ENCODE measurements at places on chromosomes 7 and 10.

DNA sequence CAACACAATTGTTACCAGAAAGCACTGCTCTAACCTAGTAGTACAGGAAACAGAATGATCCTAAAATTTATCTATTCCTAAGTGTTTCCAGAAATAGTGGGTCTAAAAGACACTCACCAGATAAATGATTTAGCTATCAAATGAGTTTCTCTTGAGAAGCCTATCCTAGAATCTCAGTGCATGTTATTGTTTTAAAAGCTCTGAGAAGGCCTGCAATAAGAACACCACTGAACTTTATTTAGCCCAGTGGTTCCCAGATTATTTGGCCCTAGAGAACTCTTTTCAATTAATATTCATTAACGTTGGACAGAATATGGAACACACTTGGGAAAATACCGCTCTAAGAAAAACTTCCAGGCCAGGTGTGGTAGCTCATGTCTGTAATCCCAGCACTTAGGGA lies 220.1 kb upstream of the GHITM start:
- no peak for DNase-seq

GRCh38 chr10:75937823-75938222 lies 506.4 kb downstream of the LRMDA start:
- DNase-seq, result no peak

DNA sequence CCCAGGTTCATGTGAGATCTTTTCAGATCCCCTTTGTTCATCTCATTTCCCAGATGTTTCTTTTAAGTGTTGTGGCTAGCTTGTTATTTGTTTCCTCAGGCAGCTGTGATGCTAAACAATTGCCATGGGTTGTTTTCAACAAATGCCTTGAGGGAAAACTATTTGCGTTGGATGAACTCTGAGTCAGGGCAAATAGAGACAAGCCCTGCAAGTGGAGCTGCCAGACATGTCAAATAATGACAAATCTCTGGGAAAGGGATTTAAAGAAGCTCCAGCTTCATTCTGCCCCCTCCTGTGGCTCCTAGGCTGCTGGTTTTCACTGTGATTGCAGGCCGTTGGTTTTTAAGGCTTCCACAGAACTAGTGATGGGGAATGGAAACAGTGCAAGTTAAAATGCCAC lies 272.4 kb upstream of the SP8 start:
- DNase-seq, result no peak

DNA sequence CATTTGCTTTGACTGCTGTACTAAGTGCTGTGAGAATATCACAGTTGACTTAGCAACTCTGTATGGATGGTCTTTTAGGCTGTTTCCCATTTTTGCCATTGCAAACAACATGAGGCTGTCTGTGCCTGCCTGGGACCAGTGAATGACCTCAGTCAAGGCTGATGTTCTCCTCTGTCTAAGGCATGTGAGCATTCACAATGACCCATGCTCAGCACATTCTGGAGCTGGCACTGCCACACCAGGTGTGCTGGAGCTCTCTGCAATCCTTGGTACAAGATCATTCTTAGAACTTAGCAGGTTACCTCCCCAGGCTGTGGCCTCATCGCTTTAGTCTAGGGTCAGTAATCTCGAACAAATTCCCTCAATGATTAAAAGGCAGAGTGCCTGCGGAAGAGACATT lies 61.9 kb downstream of the SH3PXD2A start:
- DNase-seq, result no peak

GRCh38 chr10:131870831-131871672 lies 29.8 kb upstream of the PPP2R2D start:
- DNase-seq, result no peak

DNA sequence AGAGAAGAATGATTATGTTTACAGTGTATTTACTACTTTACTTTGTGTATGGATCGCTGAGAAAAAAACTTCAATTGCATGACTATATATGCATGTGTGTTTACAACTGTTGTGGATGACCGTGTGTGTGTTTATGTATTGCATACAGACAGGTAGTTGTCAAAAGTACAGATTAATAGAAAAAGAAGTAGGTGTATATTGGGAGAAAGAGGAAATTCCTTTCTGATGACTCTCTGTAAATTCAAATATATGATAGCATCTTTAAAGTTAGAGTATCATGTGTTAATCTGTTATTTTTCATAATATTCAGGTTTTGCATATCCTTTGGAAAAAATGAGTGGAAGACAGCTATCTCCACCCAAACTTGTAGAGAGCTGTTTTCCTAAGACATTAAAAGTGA lies 160.4 kb upstream of the AGR3 start:
- no peak for DNase-seq

GRCh38 chr10:103975169-103975568 lies 8.2 kb downstream of the SLK start:
- no peak for DNase-seq

DNA sequence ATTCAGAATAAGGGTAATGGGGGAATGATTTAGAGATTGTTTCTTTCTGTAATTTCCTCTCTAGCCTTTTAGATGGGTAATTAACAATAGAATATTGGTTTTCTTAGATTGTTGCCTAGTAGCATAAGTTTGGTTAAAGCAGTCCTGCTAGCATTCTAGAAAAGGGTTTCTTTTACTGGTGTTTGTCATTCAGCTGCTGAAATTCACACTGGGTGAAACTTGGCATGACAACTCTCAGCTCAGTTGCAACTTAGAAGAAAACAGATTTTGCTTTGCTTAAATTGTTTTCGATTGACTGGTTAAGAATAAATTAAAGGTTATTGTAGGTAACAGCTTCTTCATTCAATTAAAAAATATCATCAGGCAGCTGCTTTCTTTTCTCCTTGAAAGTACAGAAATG lies 25.1 kb upstream of the PDK4 start:
- no peak for DNase-seq

DNA sequence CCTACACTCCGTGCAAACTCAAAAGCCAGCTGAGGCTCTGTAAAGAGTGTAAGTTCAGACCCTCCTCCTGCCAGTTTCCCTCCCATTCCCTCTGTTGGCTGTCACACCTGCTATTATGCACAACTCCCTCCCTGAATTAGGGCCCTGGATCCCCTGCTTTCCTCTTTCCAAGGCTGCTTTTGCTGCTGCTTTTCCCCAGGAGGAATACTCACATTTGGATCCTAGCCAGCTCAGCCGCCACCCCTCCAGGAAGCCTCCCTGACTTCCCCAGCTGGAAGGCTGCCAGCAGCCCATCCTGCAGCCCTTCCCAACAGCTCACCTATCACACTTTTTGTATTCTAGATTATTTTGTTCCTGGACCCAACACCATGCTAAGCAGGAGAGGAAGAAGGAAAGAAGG lies 40.9 kb upstream of the WDR11 start:
- DNase-seq, result no peak

- DNase-seq, result peak; percentile 67
Measured at GRCh38 chr7:138089080-138089901, 13.0 kb downstream of the AKR1D1 start.

GRCh38 chr7:155644971-155645509 lies 579 bp downstream of the RBM33 start:
- no peak for DNase-seq

DNA sequence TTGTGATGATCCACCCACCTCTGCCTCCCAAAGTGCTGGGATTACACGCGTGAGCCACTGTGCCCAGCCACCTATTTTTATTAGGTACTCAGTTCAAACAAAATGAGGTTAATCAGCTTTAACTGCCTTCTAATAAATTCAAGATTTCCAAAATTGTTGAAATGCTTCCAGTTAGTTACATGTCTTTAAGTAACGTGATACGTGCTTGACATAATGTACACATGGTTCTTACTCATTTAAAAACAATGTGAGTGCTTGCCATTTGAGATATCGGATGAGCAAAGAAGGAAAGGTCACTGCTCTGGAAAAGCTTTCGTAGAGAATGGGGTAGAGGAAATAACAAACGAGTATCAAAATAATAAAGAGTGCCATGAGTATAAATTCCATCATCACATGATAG lies 83.6 kb downstream of the KMT2E start:
- DNase-seq, result peak; percentile 36

DNA sequence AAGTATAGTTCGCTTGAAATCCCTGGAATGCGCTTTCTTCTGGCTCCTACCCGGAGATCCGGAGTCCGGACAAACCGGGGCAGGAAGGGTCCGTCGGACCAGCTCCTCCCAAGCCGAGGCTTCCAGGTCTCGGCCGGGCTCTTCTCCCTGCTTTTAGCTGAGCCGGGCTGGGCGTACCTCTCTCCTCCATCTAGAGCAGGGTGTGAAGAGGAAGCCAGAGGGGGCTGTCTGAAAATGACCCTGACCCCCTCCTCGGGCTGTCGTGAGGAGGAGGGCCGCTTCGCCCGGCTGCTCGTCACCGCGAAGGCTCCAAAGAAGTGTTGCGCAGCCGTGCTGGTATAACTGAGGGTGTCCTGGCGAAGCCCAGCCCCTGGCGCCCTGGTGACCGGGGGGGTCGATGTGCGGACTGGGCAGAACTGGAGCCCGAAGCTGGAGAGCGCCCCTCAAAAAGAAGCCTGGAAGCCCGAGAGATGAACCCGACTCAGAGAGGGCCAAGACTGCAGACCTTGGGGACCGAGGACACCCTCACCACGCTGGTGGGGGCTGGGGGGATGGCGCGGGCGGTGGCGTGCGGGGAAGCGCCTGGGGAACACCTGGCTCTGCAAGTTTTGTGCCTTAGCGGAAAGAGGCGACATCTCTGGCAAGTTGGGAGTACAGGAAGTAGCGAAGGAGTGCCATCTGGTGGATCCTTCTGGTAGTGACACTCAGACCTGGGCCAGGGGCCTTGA lies 5.7 kb downstream of the KAZALD1 start:
- DNase-seq, result no peak

DNA sequence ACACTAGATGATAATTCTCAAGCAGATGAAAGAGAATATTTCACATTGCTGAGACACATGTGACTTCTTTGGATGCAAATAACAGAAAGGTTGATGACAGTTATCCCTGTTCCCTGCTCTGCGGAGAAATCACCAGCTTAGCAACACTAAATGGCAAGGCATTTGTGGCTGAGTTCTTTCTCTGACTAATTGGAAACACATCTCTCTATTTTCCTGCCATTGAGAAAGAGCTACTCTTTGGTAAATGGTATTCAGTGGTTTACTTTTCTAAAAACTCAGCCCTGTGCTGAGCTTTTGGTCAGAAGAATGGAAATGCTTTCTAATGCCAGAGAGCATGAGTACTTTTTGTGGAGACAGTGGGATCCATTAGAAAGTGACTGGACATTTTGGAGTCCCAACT lies 771.4 kb downstream of the LRMDA start:
- no peak for DNase-seq

DNA sequence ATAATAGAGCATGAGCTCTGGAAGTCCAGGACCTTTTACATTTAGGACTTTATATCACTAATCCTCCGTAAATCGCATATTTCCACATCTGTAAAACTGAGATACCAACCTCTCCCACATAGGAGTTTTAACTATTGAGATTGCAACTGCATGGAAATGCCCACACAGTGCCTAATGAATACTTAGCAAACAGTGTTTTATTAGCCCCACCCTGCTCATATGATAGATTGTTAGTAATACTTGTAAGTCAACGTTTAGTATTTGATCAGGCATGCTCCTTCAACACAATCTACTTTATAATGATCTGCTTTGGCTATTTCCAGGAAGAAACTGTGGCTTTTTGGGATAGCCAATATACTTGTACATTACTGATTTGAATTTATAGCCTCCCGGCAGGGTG lies 8.5 kb downstream of the PDZD8 start:
- no peak for DNase-seq

DNA sequence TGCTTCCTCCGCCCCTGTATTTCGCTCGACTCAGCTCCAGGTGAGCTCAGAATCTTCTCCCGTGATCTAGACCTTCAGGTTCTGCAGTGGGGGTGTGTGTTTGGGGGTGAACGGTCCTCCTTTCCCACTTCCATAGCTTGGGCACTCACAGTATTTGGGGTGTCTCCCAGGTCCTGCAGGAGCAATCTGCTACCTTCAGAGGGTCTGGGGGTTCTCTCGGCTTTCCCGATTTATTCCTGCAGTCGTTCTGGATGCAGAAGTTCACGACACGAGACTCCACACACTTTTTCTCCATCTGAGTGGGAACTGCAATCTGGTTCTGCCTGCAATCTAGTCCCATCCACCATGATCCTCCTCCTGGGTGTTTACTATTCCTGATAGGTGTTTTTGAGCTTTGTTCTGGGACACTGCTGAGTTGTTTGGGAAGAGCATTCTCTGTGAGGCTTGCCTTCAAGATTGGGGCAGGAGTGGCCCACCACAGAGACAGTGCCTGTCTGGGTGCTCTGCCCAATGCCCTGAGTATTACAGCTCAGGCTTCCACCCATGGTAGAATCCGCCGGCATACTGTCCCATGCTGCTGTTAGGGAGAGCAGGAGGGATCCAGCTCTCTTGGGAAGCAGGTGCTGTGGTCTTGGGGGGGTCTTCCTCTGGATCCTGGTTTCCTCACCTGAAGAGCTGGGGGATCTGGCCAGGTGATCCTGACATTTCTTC lies 29.8 kb downstream of the JAKMIP3 start:
- DNase-seq, result no peak

GRCh38 chr10:15210521-15210920 lies 42.0 kb upstream of the NMT2 start:
- no peak for DNase-seq

DNA sequence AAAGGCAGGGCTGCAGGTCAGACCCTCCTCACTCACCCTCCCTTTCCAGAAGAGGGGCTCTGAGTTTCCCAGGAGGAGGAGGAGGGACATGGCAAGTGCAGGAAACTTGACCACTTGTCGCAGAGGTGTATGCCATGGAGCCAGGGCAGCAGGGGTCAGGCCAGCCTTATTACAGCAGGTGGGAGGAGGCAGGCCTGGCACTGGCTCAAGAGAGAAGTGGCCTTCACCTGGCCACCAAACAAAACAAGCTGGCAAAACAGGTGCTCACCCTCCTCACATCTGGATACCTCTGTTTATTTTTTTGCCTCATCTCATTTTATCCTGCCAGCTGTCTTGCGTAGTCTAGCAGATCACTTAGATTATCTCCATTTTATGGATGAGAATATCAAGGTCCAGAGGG lies 12.5 kb downstream of the COL13A1 start:
- no peak for DNase-seq

- peak; percentile 81 for DNase-seq
Measured at GRCh38 chr7:29987811-29988317, 1.7 kb downstream of the SCRN1 start.

DNA sequence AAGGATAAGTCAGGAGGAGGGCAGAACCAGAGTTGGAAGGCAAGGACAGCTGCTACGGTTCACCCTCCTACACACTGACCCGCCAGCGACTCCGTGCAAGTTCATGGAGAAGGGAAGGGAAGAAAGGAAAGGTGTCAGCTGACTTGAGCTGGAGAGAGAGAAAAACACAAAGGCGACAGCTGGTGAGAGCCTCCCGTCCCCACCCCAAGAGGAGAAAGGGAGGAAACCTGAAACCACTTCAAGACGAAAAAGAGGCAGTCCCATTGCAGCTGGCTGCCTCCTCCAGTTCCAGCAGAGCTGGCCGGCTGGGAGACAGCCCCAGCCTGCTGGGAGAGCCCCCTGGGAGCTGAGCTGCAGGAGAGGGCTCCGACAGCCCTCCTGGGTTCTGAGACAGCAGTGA lies 75.2 kb downstream of the PARD3 start:
- DNase-seq, result no peak

GRCh38 chr7:68929781-68930261 lies 668.5 kb upstream of the AUTS2 start:
- DNase-seq, result no peak

- DNase-seq, result peak; percentile 79
Measured at GRCh38 chr7:27143023-27143949, at the start of gene HOXA5. HOXA5 (minus strand) TSS chr7:27143681; CDS start chr7:27143607, 74 bp downstream.

All from Panc1 (cell line).